Natural killer cell (primary cell): ENCODE measurements at places on chromosomes 16 and 17. TPM values are rescaled to one million over a fixed set of nuclear protein-coding genes. Genes with fewer than 3 reads are reported as not detected.

Gene CHST6
- total RNA-seq: not detected

GRCh38 chr17:67013891-67014290, 30.5 kb upstream of the CACNG1 start:
- DNase-seq: no peak

Gene USP43
- 4.2 TPM for total RNA-seq

DNA sequence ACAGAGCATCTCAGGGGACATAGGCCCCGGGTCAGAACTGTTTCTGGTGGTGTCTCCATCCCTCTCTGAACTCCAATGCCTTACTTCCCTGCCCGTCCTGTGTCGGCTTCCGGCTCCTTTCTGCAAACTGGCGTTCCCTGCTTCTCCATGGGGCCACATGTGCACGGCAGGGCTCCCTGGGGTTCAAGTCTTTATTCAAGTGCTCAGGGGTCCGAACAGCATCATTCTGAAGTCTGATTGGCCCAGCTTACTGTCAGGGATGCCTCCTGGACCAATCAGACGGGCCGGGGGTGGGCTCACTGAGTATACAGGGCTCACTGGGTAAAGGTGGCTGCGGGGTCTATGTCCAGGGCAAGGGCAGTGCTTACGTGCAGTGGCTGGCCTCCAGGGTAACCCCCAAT, 17.1 kb downstream of the C16orf82 start:
- no peak for DNase-seq

DNA sequence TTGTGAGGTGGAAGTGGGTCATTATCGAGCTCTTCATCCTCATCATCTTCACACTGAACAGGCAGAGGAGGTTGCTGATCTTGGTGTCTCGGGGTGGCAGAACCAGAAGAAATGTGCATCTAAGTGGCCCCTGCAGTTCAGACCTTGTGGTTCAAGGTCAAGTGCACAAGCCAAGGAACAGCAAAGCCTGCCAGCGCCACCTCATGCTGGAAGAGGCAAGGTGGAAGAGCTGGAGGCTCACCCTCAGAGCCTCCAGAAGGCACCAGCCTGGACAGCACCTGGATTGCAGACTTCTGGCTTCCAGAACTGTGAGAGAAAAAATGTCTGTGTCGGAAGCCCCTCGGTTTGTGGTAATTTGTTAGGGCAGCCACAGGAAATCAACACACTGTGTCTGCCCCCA, 32.7 kb downstream of the IFT140 start:
- peak; percentile 36 for DNase-seq

GRCh38 chr16:56450275-56450985, 702 bp downstream of the NUDT21 start:
- no peak for DNase-seq

Gene RNF166
- total RNA-seq: 459 TPM

GRCh38 chr16:68496689-68497088, 42.4 kb upstream of the ZFP90 start:
- no peak for DNase-seq

GRCh38 chr17:1031711-1032110, 34.8 kb downstream of the TIMM22 start:
- no peak for DNase-seq

Gene PLEKHM1
- 160 TPM for total RNA-seq

- no peak for DNase-seq
Measured at GRCh38 chr17:55281649-55282378, 17.1 kb downstream of the HLF start.

GRCh38 chr16:81266680-81267095, 28.2 kb downstream of the BCO1 start:
- no peak for DNase-seq

- no peak for DNase-seq
Measured at GRCh38 chr16:55809851-55810250, 23.0 kb downstream of the CES1 start.

- DNase-seq: no peak
Measured at GRCh38 chr16:78900044-78900811, 700.3 kb downstream of the MAF start.

Gene ADPRM
- 9.5 TPM for total RNA-seq

- no peak for DNase-seq
Measured at GRCh38 chr16:9570521-9570920, 479.1 kb downstream of the HAPSTR1 start.

- DNase-seq: no peak
Measured at GRCh38 chr17:36498560-36499300, 12.2 kb downstream of the ZNHIT3 start.

Gene KRTAP4-7
- total RNA-seq: not detected

DNA sequence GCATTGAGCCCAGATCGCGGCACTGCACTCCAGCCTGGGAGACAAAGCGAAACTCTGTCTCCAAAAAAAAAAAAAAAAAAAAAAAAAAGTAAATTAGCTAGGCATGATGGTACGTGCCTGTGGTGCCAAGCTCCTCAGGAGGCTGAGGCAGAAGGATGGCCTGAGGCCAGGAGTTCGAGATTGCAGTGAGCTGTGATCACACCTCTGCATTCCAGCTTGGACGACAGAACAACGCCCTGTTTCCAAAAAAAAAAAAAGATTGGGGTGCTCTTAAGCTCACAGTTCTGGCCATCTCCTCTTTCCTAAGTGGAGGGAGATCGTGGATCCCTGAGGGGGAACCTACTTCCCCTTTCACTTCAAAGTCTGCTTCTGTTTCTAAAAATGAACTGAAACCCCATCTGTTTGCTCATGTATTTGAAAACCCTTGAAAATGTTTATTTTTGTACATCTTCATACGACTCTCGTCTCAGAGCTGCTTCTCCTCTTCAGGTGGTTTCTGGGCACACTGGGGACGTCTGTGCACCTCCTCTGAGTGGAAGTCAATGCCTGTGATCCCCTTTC, 138.8 kb downstream of the PRKCA start:
- DNase-seq: no peak

Gene WDR45B
- total RNA-seq: 81.8 TPM

DNA sequence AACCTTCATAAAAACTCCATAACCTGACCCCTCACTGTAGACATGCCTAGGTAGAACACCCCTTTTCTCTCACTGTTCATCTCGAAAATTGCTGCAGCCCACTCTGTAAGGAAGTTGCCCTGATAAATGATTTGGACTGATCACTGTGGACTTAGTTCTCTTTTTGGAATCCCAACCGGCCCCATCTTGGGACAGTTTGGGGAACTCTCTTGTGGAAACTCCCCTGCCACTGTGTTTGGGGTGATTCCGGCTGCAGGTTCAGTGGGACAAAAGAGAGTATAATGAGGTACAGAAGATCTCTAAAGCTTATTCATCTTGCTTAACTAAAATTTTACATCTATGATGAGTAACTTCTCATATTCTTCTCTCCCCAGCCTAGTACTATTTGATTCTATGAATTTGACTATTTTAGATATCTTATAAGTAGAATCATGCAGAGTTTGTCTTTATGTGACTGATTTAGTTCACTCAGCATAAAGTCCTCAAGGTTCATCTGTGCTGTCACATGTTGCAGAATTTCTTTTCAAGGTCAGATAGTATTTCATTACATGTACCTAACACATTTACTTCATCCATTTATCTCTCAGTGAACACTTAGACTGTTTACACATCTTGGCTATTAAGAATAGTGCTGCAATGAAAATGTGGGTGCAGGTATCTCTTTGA, 84.9 kb downstream of the ABCA8 start:
- DNase-seq: no peak

DNA sequence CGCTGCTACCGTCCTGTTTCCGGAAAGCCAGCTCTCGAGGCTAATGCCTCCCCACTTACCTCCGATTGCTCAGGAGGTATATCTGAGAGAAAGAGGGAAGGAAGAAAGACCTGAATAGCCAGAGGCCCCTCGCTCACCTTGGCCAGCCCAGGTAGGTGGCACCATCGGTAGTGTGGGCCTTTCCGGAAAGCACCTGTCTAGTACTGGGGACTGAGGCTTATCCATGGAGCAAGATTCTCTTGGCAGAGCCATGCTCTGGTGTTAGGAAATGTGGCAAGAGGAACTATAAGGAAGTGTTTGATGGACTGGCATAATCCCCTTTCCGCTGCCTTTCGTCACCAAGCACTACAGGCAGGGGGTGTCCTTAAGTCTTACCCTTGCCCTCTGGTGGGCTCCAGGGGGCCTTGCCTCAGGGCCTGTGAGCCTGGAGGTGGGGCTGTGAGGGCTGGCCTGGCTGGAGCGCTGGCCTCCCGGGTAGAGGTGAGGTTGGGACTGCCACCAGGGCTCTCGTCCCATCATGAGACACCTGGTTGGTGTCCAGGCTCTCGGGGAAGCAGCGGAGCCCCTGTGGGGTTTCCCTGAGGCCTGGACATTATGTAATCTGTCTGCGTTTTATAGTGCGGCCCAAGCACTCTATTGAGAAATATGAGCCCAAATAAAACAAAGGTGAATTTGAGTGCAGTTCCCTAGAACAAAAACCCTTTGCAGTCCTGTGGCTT, 2.9 kb downstream of the CMIP start:
- no peak for DNase-seq

Gene TRPV3
- 5.6 TPM for total RNA-seq

Gene KRT27
- not detected for total RNA-seq

GRCh38 chr17:21272881-21273792, 11.4 kb upstream of the MAP2K3 start:
- DNase-seq: no peak

DNA sequence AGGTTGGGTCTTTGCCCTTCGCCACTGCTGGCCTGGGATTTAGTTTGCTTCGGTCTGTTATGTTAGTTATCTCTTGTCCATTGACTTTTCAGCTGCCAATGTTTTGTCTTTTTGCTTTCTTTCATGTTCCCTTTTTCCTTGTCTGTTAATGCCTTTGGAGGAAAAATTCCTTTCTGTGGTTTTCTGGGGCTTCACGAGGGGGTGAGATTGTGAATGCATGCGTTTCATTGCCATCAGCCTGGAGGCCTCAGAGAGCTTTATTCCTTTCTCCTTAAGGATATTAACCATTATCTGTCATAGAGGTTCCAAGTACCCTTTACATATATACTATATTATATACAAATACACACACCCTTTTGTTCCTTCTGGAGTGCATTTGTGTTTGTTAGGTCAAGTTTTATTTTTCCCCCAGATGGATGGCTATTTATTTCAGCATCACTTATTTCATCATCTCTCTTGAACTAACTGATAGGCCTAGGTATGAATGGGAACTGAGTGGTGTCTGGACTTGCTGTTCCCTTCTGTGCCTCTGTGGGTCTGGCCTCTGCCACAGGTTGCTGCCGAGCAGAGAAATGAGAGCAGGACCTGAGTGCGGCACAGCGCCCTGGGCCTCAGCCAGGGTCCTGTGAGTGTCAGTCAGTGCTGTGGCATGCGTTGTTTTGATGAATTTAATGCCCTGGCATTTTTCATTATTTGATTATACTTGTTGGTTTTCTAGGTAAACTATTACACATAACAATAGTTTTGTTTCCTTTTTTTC, 193.4 kb downstream of the LGALS9B start:
- no peak for DNase-seq

- DNase-seq: no peak
Measured at GRCh38 chr17:79001190-79002020, 8.2 kb downstream of the CANT1 start.

Gene OR1F1
- total RNA-seq: not detected

- no peak for DNase-seq
Measured at GRCh38 chr16:24971718-24972117, 43.5 kb downstream of the ARHGAP17 start.

DNA sequence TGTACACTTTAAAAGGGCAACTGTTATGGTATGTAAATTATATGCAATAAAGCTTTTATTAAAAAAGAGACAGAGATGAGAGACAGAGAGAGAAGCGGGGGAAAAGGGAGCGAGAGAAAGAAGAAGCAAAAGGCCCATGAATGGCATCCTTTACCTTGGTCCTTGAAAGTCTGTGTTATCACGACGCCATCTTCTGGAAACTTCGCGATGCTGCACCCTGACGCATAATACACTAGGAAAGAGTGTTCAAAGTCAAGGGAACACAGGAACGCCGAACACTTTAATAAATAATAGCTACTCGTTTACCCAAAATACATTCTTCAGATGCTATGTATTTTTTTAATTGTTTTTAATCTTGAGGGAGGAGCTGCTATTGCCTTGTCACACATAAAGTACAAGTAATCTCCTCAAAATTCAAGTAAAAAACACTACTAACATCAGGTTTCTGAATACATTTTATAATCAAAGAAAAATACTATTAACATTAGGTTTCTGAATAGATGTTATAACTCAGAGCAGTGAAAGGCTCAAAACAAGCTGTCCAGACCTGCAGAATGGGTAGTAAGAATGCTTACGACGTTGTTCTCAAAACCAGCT, 23.0 kb upstream of the SLC38A8 start:
- DNase-seq: peak; percentile 54

Gene TMEM101
- 11.3 TPM for total RNA-seq

GRCh38 chr17:2376107-2376506, 24.8 kb downstream of the MNT start:
- DNase-seq: no peak

- DNase-seq: no peak
Measured at GRCh38 chr17:4509923-4510617, 11.4 kb downstream of the SPNS2 start.

Gene PRSS33
- 0.20 TPM for total RNA-seq

DNA sequence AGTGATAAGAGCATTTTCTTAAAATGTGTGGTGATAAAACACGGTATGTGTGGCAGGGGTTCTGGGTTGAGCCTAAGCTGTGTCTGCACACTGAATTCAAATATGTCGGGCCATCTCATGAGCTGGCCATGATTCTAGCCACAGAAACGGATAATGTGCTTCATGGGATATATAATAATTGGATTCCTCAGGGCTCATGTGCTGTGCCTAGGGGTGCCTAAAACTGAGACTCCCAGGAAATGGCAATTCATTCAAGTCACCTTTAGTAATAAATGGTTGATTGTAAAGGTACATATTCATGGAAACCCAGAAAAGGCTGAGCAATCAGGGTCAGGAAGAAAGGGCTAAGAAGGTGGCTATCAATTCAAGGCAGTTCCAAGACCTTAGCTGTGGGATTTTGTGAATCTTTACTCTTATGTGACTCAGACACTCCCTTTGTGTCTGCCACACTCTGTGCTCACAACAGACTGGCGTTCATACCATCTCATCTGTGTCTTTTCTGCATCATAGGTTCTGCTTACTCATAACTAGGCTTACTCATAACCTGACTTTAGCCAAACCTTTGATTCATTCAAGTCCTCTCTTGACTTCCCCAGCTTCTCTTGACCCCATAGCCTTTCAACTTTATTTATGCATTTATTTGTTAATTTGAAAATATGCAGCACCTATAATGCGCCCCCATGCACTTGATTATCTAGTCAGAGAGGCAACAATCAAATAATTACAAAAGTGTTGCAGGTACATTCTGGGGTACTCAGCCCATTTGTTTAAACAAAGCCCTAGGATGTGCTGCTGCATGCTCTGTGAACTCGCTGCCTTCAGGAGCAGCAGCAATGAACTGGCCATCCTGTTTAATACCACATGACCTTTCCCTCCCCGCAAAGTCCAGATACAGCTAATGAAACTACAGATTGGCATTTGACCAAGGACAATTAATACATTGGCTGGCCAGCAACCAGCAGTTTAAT, 28.4 kb upstream of the MED13 start:
- DNase-seq: no peak

Gene PABPN1L
- not detected for total RNA-seq

DNA sequence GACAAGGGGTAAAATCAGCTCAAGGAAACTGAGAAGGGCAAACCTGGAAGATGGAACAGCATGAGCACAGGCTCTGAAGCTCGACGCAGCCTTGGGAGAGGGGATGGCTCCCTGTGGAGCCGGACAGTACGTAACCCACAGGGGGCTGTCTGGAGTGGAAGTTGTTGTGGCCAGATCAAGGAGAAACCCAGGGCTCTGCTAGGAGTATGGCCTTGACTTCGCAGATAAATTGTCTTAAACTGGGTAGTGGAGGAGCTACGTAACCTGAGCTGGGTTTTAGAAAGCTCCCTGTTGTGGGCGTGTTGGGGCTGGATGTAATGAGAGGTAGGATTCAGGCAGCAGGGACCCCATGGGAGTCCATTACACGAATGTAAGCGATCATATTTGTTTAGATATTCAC, 25.5 kb upstream of the AXIN2 start:
- no peak for DNase-seq

Gene CES5A
- not detected for total RNA-seq
